ENCODE measurements at places on chromosomes 16 and 17.

- DNase-seq, result no peak
Measured at GRCh38 chr17:63533433-63534077, 10.4 kb downstream of the KCNH6 start.

GRCh38 chr16:75482434-75483205, 12.6 kb downstream of the CHST6 start:
- no peak for DNase-seq

DNA sequence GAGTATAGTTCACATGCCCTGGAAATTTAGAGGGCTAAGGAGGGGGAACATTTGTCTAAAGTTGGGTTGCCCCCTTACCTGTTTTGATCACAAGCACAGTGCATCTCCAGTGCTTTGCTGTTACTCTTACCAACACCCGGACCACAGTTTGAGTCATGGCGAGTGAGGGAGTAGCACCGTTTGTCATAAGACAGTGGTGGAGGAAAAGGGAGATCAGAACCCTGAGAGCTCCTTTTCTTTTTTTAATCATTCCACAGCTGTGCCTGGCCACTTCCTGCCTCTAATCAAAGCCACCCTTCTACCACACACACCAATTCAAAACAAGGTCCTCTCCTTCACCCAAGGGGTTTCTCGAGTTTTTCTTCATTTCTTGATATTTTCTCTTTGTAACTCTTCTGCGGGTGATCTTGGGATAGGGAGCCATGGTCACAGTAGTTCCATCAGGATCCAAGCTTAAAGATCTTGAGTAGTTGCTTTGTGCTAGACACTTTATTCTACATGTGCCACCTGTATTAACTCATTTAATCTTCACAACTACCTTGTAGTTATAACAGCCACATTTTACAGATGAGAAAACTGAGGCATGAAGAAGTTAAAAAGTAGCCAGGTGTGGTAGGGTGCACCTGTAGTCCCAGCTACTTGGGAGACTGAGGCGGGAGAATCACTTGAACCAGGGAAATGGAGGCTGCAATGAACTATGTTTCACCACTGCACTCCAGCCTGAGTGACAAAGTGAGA, 5.0 kb upstream of the MYL4 start:
- DNase-seq, result no peak

DNA sequence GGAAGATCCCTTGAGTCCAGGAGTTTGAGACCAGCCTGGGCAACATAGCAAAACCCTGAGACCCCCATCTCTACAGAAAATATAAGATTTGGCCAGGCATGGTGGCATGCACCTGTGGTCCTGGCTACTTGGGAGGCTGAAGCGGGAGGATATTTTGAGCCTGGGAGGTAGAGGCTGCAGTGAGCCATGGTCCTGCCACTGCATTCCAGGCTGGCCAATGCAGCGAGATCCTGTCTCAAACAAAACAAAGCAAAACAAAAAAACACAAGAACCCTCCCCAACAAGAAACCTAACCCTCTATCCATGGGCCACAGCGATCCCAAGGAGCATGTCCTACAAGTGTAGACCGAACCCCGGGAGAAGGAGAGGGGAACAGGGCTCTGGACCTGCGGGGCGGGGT, 133.3 kb downstream of the MGAT5B start:
- DNase-seq, result no peak

GRCh38 chr17:39027455-39028035, 60.3 kb upstream of the FBXO47 start:
- DNase-seq, result no peak

DNA sequence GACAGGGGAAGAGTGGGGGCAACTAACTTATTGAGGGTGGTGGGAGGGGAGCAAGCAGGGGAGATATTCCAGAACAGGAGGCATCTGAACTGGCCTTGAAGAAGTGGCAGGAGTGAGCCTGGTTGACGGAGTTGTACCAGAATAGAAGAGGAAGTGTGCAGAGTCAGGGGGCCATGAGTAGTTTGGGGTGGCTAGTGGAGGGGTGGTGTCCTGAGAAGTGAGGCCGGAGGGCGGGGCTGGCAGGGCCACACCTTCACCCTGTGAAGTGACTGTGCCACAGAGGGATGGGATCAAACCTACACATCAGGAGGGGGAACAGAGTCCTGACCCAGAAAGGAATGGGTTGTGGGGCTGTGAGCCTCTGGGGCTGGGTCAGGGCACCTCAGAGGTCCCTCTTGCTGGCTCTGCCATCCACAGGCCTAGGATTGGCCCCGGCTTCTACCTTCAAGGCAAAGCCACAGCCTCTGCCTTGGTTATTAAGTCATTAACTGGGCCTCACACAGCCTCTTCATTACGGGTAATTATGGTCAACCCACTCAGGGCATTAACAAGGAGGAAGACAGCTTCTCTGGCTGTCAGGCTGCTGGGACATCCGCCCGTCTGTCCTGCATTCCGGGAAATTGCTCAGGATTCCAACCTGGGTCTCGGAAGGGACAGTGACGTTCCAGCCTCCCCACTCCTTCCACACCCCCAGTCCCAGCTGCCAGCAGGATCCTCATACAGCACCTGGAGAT, 12.7 kb downstream of the SPNS2 start:
- DNase-seq, result no peak

DNA sequence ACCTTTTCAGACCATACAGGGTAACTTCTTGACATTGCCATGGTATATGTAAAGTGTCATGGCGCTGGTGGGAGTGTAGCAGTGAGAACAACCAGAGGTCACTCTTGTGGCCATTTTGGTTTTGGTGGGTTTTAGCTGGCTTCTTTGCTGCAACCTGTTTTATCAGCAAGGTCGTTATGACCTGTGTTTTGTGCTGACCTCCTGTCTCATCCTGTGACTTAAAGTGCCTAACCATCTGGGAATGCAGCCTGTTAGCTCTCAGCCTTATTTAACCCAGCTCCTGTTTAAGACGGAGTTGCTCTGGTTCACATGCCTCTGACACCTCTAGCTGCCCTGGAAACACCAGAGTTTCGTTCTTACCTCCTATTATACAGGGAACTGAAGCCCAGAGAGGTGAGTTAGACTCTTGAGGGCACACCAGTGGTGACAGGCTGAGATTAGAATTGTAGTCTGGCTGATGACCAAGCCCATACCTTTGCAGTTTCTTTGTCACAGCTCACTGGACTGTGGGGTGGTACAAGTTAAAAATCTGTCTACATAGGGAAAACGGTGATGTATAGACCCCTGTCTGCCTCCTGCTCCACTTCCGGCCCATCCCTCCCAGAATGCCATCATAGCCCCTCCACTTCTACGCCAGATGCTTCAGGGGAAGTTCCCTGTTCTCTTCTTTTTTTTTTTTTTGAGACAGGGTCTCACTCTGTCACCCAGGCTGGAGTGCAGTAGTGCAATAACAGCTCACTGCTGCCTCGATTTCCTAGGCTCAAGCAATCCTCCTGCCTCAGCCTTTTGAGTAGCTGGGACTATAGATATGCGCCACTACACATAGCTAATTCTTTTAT, 21.0 kb downstream of the KSR1 start:
- no peak for DNase-seq

Data from SHP77 treated with DMSO at 0.1 percent for 48 hours (cell line).